ENCODE measurements at places on chromosomes 12 and 14.

DNA sequence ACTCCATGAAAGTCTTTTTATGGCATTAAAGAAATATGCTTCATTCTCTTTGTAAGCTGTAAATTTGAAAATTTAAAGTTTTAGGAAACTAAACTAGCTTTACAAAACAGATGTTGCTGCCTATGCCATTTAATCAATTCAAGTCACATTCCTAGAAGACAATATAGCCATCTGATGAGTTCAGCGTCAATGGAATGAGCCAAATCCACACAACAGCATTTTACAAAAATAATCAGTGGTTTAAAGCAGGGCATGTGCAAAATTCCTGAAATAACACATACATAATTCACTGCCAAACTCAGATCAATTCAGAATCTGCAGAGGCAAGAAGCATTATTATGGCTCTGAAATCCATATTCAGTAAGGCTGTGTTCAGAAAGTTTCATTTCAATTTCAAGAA lies 75.6 kb downstream of the MED13L start:
- DNase-seq = no peak

- DNase-seq = no peak
Measured at GRCh38 chr12:3311491-3312103, 179.4 kb upstream of the PRMT8 start.

DNA sequence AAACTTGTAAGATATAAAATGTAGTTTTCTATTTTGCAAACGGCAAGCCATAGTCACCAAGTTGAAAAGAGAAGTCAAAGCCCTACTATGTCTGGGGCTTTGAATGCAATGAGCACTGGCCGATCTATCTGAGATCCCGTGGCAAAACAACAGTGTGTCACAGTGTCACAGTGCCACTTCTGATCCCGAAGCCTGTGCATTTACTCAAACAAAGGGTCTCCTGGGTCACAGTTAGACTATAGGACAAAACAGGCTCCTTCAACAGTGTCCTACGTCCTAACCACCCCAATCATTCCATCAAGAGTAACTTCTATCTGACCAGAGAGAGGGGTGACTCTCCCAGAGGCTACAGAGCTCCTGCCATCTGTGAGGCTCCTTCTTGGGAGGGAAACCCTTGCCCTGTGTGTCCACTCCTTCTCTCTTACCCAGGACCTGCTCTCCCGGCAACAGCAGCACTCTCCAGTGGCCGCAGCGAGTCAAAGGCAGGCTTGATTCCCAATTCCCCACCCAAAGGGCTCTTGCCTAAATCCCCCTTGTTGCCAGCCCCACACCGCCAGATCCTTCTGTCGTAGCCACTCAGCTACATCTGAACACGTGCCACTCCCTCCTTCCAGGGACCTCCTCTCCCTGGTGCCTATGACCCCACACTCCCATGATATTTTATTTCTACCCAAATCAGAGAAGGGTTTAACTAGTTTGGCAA lies 14.0 kb upstream of the SELPLG start:
- DNase-seq = no peak

DNA sequence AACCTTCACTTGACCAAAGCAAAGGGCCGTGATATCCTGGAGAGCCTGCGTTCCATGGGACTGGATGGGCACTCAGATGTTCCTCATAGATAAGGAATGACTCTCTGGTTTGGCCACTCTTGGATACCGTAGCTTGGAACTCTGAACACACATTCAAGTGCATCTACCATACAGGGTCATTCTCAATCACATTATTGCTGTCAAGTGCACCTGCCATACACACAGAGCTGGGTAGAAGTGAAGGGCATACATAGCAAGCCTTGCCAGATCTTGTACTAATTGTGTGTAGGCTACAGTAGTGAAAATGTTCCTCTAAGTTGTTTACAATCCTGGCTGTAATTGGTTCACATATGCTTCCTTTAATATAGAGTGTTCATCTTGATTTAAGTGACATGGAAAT lies 58.3 kb downstream of the PELI2 start:
- DNase-seq = no peak

GRCh38 chr14:77011245-77011644 lies 17.3 kb downstream of the IRF2BPL start:
- DNase-seq = no peak

- no peak for DNase-seq
Measured at GRCh38 chr14:101467181-101467926, 93.9 kb upstream of the DIO3 start.

- DNase-seq = no peak
Measured at GRCh38 chr12:32159925-32160324, 53.3 kb downstream of the BICD1 start.

- no peak for DNase-seq
Measured at GRCh38 chr12:62435303-62436163, 31.1 kb upstream of the MON2 start.

GRCh38 chr12:112001576-112001975 lies 11.4 kb downstream of the TMEM116 start:
- no peak for DNase-seq

- no peak for DNase-seq
Measured at GRCh38 chr12:115322275-115322674, 638.3 kb upstream of the TBX3 start.

DNA sequence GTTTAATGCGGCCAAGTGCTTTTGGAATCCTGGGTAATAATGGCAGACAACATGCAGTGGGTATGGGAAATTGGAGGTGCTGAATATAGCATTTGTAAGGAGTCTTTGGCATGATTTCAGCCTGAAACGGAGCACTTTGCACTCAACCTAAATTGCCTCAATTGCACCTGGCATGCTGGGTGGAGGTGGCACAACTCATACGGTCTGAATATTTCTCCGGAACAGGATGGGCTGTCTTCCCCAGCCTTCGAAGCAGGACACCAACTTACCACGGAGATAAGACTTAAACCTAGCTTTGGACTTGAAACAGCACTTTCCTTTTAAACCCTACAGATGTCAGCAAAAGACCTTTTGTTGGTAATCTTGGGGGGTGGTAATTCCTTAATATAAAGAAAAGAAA lies 153.7 kb upstream of the SRRM4 start:
- no peak for DNase-seq

DNA sequence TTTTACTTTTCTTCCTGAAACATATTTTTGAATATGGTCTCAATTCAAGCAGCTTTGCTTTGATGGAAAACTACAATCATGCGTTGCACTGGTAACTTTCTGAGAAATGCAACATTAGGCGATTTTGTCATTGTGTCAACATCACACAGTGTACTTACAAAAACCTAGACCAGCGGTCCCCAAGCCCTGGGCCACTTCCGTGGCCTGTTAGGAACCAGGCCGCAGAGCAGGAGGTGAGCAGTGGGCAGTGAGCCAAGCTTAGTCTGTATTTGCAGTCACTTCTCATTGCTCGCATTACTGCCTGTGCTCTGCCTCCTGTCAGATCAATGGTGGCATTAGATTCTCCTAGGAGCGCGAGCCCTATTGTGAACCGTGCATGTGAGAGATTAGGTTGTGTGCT lies 163.7 kb upstream of the NOVA1 start:
- DNase-seq = no peak

- DNase-seq = no peak
Measured at GRCh38 chr12:98402091-98402490, 113.3 kb upstream of the TMPO start.

GRCh38 chr12:122062832-122063693 lies 15.5 kb upstream of the MLXIP start:
- DNase-seq = no peak

DNA sequence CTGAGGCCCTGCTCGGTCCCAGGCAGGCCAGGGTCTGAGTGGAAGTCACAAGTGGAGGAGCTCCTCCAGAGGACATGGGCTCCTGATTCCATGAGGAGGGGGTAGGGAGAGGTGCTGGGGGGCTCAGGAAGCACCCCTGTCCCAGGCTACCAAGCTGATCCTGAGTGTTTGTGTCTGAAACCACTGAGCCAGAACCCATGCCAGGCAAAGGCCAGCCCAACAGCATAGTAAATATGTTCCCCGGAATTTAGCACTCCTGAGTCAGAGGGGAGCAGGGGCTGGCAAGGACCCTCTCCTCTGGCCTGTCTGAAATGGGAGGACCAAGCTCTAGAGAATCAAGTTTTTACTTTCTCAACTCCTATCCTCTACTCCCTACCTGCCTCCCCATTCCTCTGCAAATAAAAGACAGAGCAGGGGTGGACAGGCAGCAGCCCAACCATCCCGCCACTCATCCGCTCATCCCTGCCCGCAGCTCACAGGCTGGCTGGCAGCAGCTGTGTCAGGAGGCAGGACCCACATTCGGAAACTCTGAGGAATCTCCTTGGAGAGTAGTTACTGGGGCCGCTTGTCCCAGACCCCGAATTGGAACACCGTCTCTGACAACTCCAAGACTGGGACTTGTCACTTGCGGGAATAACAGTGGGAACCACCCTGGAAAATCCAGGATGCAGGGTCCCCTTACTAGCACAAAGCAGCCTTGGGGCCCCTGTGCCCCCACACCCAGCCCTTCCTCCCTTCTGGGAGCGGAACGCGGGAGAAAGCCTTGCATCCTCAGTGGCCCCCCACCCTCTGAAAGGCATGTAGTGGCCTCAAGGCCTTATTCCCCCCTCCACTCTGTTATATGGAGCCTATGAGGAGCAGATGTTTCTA lies 102.5 kb downstream of the ZFP36L1 start:
- DNase-seq = no peak

GRCh38 chr14:92607702-92608429 lies 94.3 kb downstream of the RIN3 start:
- no peak for DNase-seq

- DNase-seq = no peak
Measured at GRCh38 chr12:51320311-51320694, 3.7 kb downstream of the BIN2 start.

GRCh38 chr14:106652494-106652893 lies 1126.1 kb downstream of the TMEM121 start:
- no peak for DNase-seq

GRCh38 chr14:101202627-101203404 lies 299.3 kb upstream of the RTL1 start:
- no peak for DNase-seq

GRCh38 chr12:52058631-52059361 lies 7.6 kb downstream of the NR4A1 start:
- no peak for DNase-seq

GRCh38 chr12:113056631-113057488 lies at the start of gene DTX1:
Gene DTX1, plus strand, starts transcription at chr12:113056730. Its CDS starts 1,463 bp downstream, at chr12:113058193.
- DNase-seq = peak; percentile 20

GRCh38 chr14:62689733-62690132 lies 355.5 kb downstream of the KCNH5 start:
- no peak for DNase-seq

DNA sequence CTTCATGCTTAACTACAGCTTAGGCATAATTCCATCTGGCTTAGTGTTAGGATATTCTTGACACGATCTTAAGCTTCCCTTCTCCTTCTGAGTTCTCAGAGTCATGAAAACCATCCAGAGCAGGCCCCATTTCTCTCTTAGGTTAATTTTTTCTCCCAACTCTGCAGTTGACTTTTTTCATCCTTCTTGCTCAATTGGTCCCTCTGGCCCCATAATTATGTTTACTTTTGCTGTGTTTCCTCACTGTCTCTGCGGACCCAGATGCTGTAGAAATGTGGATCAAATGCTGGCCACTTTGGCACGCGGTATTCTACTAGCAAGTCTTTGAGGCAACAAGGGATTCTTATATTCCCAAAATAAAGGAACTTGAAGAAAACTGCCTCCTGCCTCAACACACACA lies 9.5 kb downstream of the TMEM132C start:
- DNase-seq = no peak

GRCh38 chr12:96078231-96079135 lies 43.1 kb upstream of the LTA4H start:
- no peak for DNase-seq

- DNase-seq = no peak
Measured at GRCh38 chr14:92437729-92438285, 75.8 kb upstream of the RIN3 start.

DNA sequence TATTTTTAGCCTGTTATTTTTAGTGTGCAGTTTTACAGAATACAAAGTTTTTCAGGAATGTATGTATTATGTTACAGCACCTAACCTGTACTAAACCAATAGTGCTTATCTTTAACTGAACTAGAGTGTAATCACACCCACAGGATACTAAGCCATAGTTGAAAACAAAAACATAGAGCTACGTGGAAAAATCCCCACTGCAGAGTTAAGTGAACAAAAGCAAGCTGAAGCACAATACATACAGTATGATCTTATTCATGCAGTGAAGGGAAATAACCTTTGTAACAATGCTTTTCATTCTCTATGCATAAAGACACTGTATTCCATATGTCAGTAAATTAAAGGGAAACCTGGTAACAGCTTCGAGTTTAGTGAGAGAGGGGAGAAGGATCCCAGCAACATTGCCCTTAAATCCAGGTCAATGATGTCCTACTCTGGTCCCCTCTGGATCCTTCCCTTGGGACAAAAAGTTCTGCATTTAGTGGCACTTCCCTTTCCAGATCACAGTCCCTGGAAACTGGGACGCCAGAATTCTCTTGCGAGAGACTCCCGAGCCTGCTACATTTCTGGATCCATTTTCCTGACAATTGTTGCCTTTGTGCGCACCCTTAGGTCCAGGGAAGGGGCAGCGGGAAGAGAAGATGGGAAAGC lies 121.3 kb upstream of the CCND2 start:
- DNase-seq = no peak

DNA sequence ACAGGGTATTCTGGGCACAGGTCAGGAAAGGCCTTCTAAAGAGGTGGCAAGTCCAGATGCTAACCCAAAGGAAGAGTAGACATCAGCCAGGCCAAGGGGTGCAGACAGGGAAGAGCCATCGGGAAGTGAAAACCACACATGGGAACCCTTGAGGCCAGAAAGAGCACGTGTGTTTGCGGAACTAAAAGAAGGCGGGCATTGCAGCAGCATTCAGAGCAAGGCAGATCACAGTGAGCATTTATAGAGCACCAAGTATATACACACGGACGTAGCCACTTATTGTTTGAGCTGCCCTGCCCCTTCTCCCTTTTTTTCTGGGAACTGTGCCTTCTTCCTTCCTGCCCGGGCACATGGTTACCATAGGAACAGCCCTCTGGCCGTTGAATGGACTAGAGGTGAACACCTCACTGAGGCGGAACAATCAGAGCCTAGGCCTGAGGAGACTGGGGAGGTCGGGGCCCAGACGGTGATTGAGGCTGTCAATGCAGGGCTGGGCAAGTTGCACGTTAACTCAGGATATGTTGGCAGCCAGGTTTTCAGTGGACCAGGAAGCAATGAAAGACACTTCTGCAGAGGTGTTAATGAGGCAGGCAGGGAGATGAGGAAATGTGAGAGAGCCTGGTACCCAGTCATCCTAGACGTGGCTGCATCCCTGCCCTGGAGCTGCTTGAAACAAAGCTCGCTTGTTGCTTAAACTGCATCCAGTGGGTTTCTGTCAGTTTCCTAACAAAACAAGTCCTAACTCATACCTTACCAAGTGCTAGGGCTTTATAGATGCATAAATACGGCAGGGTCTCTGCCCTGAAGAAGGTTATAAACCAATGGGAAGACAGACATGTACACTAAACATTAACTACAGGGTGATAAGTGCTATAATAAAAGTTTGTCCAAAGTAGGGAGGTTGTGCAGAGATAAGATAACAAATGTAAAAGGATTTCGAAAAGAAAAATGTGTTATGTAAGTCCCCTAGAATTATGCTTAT lies 34.2 kb downstream of the MOAP1 start:
- no peak for DNase-seq

DNA sequence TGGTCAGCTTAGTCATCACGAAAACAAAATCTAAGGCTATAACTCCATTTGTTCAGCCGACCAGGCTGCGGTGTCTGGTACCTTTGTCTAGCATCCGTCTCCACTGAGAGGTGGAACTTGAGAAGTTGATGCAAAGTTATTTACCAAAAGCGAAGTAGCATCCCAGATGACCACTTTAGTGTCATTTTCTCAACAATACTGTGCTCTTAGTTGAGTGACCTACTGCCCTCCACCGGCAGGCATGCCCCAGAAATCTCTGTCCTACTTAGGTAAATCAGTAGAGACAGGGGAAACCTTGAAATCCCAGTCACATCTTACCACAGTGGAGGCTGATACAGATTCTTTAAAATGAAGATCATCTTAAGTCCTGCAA lies 1.3 kb upstream of the ST8SIA1 start:
- no peak for DNase-seq
